ENCODE measurements at places on chromosomes 11 and 22.

- DNase-seq, result no peak
Observed at GRCh38 chr22:30926706-30927105, 41.9 kb downstream of the MORC2 start.

- DNase-seq, result peak; percentile 50
Observed at GRCh38 chr11:113554526-113554925, 79.3 kb upstream of the DRD2 start.

GRCh38 chr11:114225661-114226060, 70.5 kb upstream of the NNMT start:
- no peak for DNase-seq

- no peak for DNase-seq
Observed at GRCh38 chr22:36635483-36635882, 68.1 kb downstream of the CACNG2 start.

- DNase-seq, result no peak
Observed at GRCh38 chr11:70526116-70527045, 128.1 kb downstream of the CTTN start.

GRCh38 chr11:124434699-124435098, 10.0 kb upstream of the OR8B4 start:
- no peak for DNase-seq

DNA sequence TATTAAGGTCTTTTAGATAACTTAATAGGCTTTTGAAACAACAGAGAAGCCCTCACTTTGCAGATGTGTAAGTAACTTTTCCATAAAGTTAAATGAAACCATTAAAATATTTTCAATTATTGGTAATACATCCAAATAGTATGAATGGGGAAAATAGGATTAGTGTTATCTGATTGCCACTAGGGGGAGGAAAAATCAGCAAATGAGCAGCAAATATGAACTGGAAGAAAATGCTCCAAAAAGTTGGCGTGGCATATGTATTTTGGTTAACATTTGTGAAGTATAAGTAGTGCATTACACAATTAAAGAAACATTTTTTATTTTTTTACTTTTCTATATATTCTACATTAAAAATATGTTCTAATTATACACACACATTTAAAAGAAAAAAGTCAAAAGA, 259.8 kb upstream of the ANO5 start:
- no peak for DNase-seq

Data from endodermal cell (in vitro differentiated cells).